ENCODE measurements at places on chromosomes 12 and 14.
A peak's percentile ranks its signal among the peaks of the same experiment; 100 is the strongest.

DNA sequence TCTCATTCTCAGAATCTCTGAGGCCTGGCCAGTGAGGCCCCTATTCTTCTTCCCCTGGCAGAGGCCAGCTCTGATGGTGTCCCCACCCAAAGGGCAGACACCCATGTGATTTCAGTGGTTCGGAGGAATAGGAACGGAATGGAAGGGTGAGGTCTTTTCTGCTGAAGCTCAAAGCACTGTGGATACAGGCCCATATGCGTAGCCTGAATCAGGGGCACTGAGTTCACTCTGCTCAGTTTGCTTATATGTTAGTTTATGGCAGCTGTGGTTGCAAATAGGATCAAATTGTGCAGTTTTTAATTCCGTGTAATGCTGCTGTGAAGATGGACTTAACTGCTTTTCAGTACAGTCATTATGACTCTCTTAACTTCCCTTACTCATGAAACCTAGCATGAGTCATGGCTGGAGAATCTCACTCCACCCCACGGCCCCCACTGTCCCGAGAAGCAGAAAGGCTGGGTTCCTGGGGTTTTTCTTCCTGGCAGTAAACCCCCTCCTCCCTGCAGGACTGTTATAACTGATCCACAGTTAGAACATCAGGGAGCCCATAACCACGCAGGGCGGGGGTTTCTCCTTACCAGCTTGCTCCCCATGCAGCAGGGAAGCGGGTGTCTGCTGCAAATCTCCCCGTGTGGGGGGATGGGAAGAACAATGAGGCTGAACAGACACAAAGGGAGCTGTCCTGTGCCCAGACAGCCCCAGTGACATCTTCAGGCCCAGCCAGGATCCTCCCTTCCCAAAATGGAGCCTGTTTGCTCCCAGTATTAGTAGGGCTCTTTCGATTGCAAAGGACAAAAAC is 122.7 kb downstream of the SLC38A6 start:
- DNase-seq = no peak

GRCh38 chr14:36717363-36717762 is 55.7 kb downstream of the PAX9 start:
- DNase-seq = no peak

- peak; percentile 23 for DNase-seq
These were observed 299.3 kb downstream of the BCAT1 start for GRCh38 chr12:24649634-24650033.

- DNase-seq = no peak
These were observed 12.1 kb downstream of the C14orf132 start for GRCh38 chr14:96051231-96051630.

DNA sequence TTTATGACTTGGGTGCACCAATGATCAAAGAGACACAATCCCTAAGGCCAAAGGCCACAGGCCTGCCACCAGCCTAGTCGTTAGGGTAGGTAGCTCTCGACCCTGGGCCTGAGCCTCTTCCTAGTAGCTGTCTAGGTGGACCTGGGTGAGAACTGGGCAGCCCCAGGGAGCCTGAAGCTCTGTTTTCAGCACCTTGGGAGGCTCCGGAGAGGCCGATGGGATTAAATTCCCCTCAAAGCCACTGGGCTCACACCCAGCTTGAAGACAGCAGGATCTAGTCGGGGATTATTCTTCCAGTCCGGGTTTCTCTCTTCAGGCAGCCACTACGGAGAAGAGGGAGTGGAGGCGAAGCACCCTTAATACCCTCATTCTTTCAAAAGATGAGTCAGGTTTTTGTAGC is 79.8 kb downstream of the TMEM260 start:
- peak; percentile 19 for DNase-seq

Data from HuH-7 (cell line).